ENCODE measurements at places on chromosomes 1 and 21. TPM values are rescaled to one million over a fixed set of nuclear protein-coding genes. Genes with fewer than 3 reads are reported as not detected.

The DPT gene
- 198 TPM for polyA plus RNA-seq

The VCAM1 gene
- 13.2 TPM for polyA plus RNA-seq

The NRDC gene
- 62.3 TPM for polyA plus RNA-seq

The PRDM16 gene
- 2.8 TPM for polyA plus RNA-seq

The IL12RB2 gene
- 0.32 TPM for polyA plus RNA-seq

The COL9A2 gene
- polyA plus RNA-seq: 11.2 TPM

The RBM15 gene
- polyA plus RNA-seq: 4.1 TPM

The TEX38 gene
- polyA plus RNA-seq: not detected

The CLCNKA gene
- polyA plus RNA-seq: 0.09 TPM

The ERICH3 gene
- polyA plus RNA-seq: 0.11 TPM

The SUMO3 gene
- 84.2 TPM for polyA plus RNA-seq

The RIMKLA gene
- polyA plus RNA-seq: 0.58 TPM

The FHAD1 gene
- polyA plus RNA-seq: 0.38 TPM

The KTI12 gene
- polyA plus RNA-seq: 11.1 TPM

The TMEM240 gene
- 31.0 TPM for polyA plus RNA-seq

All from urinary bladder (tissue), 4 donors.